RCC 7860 (cell line): ENCODE measurements at places on chromosomes 13 and 19.

- no peak for DNase-seq
These were observed 9.3 kb upstream of the GTF3A start for GRCh38 chr13:27415116-27415515.

- DNase-seq: no peak
These were observed 14.4 kb downstream of the CABP5 start for GRCh38 chr19:48029431-48029830.

DNA sequence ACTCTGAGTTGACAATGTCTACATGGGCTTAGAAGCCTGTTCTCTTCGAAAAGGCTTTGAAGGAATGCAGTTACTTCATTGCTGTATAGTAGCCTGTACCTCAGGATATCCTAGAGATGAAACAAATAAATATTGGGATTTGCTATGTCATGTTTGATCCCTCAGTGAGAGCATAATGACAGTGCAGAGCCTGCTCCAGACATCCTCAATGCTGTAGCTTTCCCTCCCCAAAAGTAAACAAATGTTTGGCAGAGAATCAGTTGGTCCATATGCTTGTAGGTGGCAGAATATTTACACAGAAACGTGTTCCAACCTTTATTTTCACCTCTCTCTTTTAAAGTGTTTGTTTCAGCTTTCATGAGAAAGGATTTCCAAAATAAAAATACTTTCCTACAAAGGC is 515.3 kb upstream of the SGCG start:
- no peak for DNase-seq

DNA sequence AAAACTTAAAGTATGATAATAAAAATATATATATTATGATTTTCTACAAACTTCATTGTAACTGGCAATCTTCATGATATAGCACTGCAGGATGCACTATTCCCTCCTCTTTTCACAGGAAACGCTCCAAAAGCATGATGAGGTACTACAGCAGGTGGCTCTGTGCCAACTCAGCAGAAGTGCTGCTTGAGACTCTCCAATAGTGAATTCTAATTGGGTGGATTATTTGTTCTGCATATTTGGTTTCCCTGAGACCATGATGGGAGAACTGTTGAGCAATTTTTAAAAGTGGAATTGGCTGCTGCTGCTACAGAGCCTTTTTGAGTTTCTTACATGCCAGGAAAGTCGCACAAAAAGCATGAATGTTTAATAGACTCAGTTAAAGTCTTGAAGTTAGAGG is 1782.4 kb upstream of the PCDH20 start:
- DNase-seq: no peak

DNA sequence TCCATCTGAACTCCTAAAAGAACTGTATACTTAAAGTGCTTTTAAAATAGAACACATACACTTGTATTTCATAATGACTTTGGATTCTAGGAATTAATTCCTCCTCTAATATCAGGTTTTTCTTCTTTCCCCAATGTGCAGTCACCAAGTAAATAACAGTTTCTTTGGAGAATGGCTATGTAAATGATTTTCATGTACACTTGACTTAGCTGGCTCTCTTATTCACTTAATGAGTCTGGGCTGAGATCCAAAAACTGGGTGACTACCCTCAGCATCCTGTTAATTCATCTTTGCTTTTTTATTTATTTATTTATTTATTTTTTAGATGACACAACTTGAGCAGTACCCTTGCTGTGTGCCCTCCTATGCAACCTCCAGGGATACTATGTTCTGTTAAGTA is 1003.7 kb downstream of the SLITRK1 start:
- DNase-seq: no peak

DNA sequence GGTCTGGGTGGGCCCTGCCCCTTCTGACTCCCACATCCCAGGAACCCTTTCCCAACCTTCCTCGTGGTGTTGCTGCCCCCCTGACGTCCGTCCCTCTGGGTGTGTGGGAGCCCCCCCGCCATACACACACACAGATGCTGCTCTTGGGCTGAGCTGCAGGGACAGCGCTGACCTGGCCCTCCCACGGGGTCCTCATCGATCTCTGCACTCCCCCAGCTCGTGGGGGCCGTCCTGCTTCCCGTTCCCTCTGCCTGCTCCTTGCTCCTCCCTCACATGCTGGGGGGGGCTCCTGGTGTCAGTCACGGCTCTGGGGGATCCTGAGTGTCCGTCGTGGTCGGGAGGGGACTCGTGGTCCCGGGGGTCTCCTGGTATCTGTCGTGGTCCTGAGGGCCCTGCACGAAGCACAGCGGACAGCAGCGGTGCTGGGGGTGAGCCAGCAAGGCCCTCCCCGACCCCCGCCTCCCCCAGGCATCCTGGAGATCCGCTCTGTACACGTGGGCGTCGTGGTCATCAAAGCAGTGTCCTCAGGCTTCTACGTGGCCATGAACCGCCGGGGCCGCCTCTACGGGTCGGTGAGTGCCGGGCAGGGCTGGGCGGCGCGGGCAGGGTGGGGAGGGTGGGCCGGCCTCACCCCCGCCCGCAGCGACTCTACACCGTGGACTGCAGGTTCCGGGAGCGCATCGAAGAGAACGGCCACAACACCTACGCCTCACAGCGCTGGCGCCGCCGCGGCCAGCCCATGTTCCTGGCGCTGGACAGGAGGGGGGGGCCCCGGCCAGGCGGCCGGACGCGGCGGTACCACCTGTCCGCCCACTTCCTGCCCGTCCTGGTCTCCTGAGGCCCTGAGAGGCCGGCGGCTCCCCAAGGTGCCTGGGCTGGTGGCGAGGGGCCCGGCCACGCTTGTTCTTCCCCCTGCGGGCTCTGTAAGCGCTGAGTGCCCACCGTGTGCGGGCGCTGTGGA is 3.4 kb downstream of the FGF22 start:
- DNase-seq: no peak

- DNase-seq: no peak
These were observed at the start of gene PEX11G for GRCh38 chr19:7488736-7489353. PEX11G (minus strand) TSS chr19:7489035; CDS start chr19:7489010, 25 bp downstream.

DNA sequence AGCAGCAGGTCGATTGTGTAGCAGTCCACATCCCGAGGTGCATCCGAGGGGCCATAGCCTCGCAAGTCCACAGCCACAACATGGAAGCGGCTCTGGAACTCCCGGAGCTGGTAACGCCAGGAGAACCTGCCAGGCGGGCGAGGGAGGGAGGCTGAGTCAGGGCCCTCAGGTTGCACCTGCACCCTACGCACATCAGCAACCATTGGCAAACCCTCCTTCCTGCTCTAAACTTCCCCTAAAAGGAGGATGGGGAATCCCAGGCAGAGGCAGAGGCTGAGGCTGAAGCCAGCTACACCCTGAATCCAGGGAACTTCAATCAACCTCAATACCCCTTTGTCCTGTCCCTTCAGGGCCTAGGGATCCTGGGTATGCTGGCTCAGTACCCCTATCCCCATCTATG is 977 bp downstream of the EPHX3 start:
- no peak for DNase-seq

- no peak for DNase-seq
These were observed 6.6 kb downstream of the EPS8L1 start for GRCh38 chr19:55082020-55082851.

DNA sequence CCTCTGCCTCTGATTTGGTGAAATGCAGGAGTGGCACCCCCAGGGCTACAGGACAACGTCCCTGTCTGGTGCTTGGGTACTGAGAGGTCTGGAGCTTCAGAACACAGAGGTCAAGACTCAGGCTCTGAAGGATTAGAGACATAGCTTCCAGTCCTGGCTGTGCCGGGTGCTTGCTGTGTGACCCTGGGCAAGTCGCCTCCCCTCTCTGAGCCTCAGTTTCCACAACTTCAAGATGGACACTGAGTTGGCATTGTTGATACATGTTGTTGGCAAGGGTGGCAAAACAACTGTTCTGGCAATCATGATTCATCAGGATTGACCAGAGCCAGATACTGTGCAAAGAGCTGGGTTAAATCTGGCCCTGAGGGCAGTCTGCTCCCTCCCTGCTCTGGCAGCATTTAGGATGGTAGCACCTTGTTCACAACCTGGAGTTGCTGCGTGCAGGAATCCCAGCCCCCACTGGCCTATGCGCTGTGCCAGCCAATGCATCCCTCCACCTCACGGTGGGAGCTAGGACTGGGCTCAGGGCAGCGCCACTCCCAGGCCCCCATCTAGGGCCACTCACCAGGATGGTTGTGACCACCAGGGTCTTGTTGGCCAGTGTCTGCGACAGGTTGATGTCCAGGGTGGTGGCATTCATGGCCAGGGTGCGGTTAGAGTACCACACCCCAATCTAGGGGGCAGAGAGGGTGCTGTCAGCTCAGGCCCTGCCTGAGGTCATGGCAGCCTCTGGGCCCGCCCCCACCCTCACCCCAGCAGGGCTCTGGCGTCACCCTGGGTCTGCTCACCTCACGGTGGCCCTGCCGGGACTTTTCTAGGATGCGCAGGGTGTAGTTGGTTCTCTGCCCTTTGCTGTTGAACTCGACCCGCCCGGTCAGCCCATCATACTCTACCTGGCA is 16.7 kb downstream of the GRIK5 start:
- no peak for DNase-seq

DNA sequence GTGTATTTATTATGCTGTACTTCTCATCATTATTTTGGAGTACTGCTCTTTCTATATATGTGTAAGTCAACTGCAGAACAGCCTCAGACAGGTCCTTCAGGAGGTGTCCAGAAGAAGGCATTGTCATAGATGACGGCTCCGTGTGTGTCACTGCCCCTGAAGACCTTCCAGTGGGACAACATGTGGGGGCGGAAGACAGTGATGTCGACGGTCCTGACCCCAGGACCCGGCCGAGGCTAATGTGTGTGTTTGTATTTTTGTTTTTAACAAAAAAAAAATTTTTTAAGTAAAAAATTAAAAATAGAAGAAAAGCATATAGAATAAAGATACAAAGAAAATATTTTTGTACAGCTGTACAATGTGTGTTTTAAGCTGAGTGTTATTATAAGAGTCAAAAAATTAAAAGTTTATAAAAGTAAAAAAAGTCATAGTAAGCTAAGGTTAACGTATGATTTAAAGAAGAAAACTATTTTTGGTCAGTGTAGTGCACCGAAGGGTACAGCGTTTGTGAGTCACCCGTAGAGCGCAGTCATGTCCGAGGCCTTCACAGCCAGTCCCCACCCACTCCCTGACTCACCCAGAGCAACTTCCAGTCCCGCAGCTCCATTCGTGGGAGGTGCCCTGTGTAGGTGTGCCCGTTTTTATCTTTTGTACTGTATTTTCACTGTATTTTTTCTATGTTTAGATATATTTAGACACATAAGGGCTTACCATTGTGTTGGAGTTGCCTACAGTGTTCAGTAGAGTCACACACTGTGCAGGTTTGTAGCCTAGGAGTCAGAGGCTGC is 42.2 kb upstream of the SPACA7 start:
- peak; percentile 28 for DNase-seq

- peak; percentile 45 for DNase-seq
These were observed 274.1 kb upstream of the EDNRB start for GRCh38 chr13:78192716-78193115.

GRCh38 chr13:45086484-45086883 is 33.8 kb upstream of the GTF2F2 start:
- DNase-seq: no peak

GRCh38 chr19:38975861-38976271 is 324 bp upstream of the FBXO17 start:
- DNase-seq: peak; percentile 43

DNA sequence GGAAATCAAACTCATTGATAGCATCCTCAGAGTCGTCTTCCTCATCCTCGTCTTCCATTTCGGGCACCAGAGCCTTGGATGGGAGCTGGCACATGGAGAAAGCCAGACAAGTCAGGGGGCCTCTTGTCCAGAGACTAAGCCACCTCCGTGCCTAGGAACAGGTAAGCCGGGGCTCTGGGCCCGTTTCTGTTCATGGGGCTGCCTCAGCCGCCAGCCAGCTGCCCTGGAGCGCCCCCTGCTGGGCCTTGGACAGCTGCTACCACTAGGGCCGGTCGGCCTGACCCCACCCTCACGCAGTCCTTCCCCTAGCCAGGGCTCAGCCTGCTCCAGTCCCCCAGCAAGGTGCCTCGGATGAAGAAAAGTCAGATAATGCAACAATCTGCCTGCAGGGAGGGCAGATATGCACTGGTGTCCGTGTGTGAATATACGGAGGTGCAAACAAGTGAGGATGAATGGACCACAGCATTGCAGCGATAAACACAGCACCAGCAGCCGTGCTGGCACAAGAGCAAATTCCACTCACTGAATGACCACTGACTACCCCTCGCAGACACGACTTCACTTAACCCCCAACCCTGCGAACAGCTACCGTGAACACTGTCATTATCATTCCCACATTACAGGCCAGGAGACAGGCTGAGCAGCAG is 11.9 kb upstream of the PRKD2 start:
- no peak for DNase-seq

- DNase-seq: no peak
These were observed 2.7 kb downstream of the CD79A start for GRCh38 chr19:41879670-41880328.

DNA sequence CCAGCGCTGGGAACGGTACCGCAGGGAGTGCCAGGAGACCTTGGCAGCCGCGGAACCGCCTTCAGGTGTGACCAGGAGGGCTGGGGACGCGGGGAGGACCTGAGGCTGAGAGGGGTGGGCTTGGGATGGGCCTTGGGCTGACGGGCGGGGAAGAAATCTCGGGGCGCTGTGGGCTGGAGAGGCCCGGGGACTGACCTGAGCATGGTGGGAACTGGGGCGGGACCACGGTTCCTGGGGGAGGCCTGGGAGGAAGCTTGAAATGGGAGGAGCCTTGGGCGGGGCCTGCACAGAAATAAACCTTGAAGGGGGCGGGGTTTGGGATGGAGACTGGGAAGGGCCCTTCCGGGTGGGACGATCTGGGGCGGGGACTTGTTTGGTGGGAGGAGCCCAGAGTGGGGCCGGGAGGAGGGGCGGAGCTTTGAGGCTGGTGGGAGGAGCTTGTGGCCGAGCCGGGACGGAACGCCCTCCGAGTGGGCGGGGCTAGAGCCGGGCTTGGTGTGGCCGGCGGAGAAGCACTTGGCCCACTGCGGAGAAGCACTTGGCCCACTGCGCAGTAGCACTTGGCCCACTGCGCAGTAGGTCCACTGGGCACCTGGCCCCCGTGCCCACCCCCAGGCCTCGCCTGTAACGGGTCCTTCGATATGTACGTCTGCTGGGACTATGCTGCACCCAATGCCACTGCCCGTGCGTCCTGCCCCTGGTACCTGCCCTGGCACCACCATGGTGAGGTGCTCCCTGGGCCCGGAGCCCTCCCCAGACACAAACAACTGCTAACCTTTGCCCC is 2.8 kb downstream of the GIPR start:
- no peak for DNase-seq

GRCh38 chr19:17160908-17161307 is 54.2 kb upstream of the USE1 start:
- DNase-seq: no peak

DNA sequence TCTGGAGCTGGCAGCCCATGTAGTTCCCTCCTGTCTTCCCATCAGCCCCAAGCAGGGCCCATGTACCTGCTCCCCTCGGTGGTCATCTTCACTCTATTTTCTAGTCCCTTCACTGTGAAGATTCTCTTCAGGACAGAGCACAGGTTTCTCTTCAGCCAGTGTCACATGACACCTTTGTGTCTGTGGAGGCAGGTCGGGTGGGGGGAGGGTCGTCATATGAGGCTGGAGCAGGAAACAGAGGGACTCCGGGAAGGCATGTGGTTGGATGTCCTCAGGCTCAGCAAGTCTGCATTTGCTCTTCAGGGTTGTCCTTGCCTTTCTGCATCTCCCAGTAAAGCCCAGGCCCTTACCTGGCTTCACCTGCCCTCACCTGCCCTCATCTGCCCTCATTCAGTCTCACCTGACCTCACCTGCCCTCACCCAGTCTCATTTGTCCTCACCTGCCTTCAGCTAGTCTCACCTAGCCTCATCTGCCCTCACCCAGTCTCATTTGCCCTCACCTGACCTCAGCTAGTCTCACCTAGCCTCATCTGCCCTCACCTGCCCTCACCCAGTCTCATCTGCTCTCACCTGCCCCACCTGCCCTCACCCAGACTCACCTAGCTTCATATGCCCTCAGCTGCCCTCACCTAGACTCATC is 120.3 kb downstream of the ZDHHC20 start:
- no peak for DNase-seq
